ENCODE measurements at places on chromosomes 6 and 20. TPM values are rescaled to one million over a fixed set of nuclear protein-coding genes. Genes with fewer than 3 reads are reported as not detected.

DNA sequence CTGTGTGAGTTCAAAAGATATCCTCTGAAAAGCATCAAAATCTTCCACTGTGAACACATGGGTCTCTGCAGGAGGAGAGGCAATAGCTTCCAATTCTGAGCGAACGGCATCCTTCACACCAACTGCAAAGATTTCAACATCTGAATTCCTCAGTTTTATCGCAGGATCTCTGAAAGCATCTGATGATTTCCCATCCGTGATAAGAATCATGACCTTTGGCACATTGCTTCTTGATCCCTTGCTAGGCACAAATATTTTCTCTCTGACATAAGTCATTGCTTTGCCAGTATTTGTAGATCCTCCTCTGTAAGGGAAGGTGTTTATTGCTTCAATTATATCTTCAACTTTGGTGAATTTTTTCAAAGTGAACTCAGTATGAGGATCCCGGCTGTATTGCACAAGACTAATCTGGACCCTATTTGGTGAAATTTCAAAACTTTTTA is 22.7 kb downstream of the COL12A1 start:
- peak; percentile 64 for DNase-seq

PEX7 gene
- 5.0 TPM for total RNA-seq

- DNase-seq: no peak
Observed at GRCh38 chr6:162343936-162344645, 383.5 kb downstream of the PRKN start.

- no peak for DNase-seq
Observed at GRCh38 chr20:53210931-53211330, 238.8 kb downstream of the TSHZ2 start.

DNA sequence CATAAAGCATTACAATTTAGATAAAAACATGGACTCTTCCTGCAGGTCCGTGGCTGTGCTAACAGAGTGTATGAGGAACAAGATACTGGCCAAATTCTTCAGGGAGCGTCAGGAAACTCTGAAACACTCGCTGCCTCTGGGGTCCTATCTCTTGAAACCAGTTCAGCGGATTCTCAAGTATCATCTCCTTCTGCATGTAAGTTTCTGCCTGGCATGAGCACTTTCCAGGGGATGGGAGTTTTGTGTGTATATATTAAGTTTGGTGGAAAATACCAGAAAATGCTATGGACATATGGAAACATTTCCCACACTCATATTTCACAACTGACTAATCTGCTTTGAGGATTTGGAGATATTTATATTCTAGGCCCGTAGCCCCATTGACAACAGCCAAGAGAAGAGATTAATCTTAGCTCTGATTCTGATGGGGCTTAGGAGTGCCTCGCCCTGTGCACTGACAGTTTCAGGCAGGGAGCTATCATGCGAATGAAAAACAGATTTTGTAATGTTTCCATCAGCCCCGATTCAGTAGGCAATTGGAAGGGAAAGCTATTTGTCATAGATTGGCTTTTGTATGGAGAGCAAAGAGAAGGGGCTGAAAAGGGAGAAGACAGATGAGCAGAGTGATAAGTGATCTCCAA is 64.7 kb upstream of the MTHFD1L start:
- DNase-seq: peak; percentile 78

GRCh38 chr6:28489366-28490204 is 26.0 kb downstream of the GPX6 start:
- peak; percentile 70 for DNase-seq

DNA sequence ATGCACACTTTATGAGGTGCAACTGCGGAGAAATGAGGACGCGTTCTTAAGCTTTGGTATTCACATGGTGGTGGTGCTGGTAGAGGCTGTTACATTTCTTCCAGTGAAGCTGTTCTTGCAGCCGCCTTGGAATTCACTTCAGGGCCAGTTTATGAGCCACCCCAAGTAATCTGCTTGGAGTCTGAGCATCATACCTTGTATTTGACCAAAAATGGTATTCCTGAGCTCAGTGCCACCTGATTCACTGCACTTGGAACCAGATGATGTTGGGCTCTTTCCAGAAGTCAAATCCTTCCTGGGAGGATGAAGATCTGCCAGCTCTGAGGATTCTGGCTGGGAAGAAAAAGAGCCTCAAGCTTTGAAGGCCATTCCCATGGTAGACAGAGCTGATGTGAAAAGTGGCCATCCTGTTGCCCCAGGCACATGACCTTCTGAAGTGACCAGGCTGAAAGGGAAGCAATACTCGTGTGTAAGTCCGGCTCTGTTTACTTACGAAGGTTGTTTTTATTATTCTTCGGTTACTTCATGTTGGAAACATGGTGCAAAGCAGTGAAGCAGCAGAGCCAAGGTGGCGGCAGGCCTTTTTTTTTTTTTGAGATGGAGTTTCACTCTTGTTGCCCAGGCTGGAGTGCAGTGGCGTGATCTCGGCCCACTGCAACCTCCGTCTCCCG is 7.7 kb downstream of the MANBAL start:
- peak; percentile 96 for DNase-seq

CENPW gene
- 13.7 TPM for total RNA-seq

GRCh38 chr20:14569641-14570040 is 232.2 kb upstream of the FLRT3 start:
- DNase-seq: peak; percentile 30

DNA sequence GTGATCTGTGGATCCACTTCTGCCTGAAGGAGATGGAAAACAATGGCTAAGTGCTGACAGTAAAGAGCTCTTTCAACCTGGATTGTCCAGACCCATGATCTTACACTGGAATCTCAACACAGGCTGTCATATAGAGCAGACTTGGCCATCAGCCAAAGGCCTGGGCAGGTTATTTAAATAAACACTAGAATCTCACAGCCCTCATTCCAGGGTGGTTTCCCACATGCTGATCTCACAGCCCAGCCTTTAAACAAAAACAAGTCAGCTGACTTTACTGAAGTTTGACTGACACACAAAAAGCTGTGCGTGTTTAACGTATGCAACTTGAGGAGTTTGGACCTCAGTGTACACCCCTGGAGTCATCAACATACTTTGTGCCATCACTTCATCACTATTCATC is 28.4 kb downstream of the SYNDIG1 start:
- DNase-seq: peak; percentile 58

- peak; percentile 17 for DNase-seq
Observed at GRCh38 chr20:8901237-8902025, 167.5 kb upstream of the PLCB4 start.

DNA sequence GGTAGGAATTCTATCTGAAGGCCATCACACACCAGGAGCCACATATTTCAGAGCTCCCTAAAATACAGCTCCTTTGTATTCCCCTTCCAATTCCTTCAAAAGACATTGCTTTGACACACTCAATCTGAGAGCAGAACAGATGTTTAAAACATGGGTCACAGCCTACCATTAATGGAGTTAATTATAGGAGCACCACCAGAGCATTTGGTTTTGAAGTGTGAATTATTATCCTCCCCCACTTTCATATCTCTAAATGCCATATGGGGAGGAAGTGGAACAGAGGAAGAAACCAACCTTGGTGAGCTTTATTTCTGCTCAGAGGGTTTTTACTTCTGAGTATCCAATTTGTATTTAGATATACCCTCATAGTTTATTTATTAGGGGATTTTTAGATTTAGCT is 50.7 kb upstream of the TNFRSF21 start:
- no peak for DNase-seq

PPP1R14C gene
- 2.1 TPM for total RNA-seq

PHACTR3 gene
- not detected for total RNA-seq

DNA sequence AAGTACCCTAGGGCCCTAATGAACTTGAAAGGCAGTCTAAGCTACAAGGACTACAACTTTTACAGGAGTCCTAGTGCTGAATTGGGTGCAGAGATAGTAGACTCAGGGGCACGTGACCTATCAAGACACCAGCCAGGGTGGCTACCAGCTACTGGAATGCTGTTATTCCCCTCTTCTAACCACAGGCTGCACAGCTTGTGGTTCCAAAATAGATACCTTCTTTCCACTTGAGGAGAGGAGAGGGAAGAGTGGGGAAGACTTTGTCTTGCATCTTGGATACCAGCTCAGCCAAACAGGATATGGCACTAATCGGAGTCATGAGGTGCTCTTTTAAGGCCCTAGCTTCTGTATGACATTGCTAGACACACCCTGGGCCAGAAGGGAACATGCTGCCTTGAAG is 60.0 kb upstream of the MTRF1L start:
- DNase-seq: no peak

DNA sequence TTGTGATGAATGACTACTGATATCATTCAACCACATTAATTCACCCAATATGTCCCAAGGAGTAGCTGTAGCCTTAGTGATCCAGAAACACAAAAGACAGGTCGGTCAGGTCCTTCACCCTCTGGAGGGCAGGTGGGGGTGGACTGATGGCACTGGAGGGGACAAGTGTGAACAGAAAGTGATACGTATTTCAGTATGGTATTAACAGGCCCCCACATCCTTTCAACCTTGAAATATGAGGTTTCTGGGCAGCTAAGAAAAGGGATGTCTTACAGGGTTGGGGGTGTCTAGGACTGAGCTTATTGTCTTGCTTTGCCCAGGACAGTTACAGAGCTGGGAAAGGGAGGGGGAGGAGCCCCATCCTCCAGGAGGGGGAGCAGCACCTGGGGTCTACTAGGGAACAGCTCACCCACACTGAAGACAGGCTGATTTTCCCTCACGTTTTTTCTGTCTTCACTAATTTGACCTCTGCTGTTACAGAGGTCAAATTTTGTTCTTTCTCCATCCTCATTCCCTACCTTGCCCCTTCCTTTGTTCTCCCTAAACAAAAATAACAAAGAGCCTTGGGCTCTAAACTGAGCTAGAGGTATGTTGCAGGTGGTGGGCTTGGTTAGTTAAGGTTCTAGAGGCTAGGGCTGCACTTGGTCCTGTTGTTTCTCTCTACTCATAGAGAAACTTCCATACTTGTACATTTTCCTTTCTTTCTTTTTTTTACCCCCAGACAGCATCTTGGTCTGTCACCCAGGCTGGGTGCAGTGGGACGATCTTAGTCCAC is 38.0 kb upstream of the EEF1A1 start:
- no peak for DNase-seq

GRCh38 chr6:142339968-142340658 is 38.3 kb downstream of the ADGRG6 start:
- DNase-seq: no peak

DNA sequence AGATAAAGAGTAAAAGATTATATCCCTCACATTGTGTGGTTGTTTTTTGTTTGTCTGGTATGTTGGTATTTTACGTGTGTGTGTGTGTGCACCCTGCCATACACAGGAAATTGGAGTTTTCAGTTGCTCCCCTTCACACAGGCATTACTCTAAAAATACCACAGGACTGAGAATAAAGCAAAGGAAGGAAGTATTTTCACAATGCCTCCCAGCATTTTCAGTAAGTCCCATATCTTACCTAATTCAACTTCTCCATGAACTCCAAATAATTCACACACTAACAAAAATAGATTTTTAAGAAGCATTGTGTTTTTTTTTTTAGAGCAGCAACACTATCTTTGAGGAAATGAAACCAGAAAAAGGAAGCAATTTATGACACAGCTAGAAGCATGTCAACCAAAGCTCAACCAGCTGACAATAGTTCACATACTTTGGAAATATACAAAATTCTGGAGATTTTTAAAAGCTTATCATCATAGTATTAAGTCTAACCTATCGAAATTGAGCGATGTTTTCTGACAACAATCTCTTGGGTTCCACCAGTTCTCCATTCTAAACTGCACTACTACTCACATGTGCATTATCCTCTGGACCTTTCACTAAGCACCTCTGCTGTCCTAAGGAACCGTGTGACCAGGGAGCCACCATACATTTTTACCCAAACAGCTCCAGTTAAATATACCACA is 2.1 kb downstream of the UBE2J1 start:
- peak; percentile 41 for DNase-seq

MCCD1 gene
- total RNA-seq: not detected

GRCh38 chr6:158377860-158378259 is 65.6 kb downstream of the TULP4 start:
- peak; percentile 38 for DNase-seq

DNA sequence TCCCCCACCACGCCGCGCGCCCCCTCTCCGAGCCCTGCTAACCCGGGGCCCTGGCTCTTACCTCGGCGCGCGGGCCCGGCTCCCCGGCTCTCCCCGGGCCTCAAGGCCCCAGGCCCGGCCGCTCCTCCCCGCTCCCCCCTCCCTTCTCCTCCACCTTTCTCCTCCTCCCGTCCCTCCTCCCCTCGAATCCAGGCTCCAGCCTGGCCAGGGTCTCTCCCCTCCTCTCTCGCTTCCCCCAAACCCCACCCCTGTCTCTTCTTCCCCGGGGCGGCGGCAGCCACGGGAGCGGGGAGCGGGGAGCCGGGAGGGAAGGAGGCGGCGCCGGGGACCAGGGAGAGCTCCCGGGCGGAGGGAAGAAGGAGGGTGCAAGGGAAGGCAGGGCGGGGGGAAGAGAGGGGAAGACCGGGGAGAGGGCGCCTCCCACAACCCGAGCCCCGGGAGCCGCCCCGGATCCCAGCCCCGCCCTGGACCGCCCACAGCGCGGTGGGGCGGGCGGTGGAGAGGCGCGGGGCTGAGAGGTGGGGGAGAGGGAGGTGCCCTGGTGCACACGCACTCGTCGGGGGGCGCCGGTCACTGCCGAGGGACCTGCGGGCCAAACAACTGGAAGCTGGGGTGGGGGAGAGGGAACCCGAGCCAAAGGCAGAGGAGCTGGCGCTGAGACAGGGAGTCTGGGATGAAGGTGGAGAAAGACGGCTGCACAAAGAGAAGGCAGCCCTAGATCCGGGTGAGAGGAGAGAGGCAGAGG is at the start of gene GABBR1:
Gene GABBR1 (minus strand): TSS at position 395 of the 745 bp plus-strand sequence. CDS start 798 bp downstream, outside the sequence.
- DNase-seq: peak; percentile 79

DNA sequence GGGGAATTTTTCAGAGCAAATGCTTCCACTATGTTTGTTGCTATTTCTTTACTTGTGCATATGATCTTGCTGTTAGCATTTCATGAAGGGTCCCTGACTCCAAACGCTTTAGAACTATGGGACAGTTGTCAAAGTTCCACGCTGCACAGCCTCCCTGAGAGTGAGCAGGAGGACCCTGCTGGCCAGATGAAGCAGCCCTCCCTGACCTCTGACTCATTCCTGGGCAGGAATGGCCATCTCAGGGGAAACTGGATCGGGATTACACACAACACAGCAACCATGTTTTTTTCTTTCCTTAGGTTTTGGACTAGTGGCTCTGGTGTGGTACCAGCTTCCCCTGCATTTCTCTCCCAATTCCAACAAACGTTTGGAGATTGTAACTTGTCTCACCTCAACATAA is 710.9 kb upstream of the AGPAT4 start:
- DNase-seq: no peak
